ENCODE measurements at places on chromosomes 5 and 9. TPM values are rescaled to one million over a fixed set of nuclear protein-coding genes. Genes with fewer than 3 reads are reported as not detected.

CDKN2A gene
- total RNA-seq, result not detected

SPINK7 gene
- total RNA-seq, result not detected

GFI1B gene
- 0.08 TPM for total RNA-seq

HRH2 gene
- total RNA-seq, result 0.33 TPM

GLRX gene
- 5.8 TPM for total RNA-seq

KCNT1 gene
- total RNA-seq, result not detected

NUDCD2 gene
- 58.6 TPM for total RNA-seq

SLC6A3 gene
- 0.05 TPM for total RNA-seq

SCGB3A1 gene
- not detected for total RNA-seq

ARHGEF28 gene
- total RNA-seq, result 34.8 TPM

C5orf58 gene
- 0.15 TPM for total RNA-seq

LAMC3 gene
- 16.4 TPM for total RNA-seq

CDO1 gene
- not detected for total RNA-seq

TSLP gene
- not detected for total RNA-seq

PCDHAC1 gene
- 0.59 TPM for total RNA-seq

LCP2 gene
- total RNA-seq, result 0.36 TPM

ZBTB43 gene
- total RNA-seq, result 9.7 TPM

PAPPA gene
- 1.2 TPM for total RNA-seq

F2RL1 gene
- total RNA-seq, result 65.9 TPM

FTMT gene
- total RNA-seq, result not detected

PCDHB8 gene
- total RNA-seq, result 7.6 TPM

PHYHD1 gene
- not detected for total RNA-seq

SEMA5A gene
- 0.15 TPM for total RNA-seq

KDM3B gene
- total RNA-seq, result 65.0 TPM

IL9 gene
- not detected for total RNA-seq

Measured in Panc1 (cell line).